ENCODE measurements at places on chromosomes 1 and 21.
A peak's percentile ranks its signal among the peaks of the same experiment; 100 is the strongest.

DNA sequence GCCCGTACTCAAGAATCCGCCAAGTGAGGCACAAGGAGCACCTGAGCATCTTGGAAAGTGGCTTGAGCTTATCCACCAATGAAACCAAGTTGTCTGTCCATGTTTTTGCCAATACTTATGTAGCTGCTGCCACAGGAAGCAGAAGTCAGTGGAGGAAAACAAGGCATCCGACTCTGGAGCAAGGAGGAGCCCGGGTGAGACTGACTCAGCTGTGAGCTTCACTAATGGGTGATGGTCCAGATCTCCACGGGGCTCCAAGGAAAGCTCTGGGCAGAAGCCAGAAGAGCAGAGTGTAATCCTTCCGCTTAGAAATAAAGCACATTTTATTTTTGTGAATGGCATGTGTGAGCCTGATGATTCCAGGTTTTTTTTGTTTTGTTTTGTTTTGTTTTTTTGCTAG lies 12.3 kb upstream of the SSR2 start:
- no peak for DNase-seq

DNA sequence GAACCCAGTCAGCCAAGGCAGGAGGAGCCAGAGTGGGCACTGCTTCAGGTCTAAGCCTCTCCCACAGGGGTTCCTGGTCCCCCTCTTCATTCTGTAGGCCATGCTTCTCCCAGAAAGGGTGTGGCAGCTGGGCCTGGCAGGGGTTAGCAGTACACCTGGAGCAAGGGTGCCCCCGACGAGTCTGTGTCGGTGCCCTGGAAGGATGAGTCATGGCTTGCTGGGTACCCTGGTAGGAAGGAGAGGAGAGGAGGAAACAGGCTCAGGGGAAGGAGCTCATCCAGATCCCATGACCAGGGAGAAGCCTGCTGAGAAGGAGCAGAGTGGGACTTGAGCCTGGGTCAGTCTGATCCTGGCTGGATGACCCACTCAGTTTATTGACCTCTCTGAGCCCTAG lies 10.3 kb downstream of the KDF1 start:
- DNase-seq, result no peak

DNA sequence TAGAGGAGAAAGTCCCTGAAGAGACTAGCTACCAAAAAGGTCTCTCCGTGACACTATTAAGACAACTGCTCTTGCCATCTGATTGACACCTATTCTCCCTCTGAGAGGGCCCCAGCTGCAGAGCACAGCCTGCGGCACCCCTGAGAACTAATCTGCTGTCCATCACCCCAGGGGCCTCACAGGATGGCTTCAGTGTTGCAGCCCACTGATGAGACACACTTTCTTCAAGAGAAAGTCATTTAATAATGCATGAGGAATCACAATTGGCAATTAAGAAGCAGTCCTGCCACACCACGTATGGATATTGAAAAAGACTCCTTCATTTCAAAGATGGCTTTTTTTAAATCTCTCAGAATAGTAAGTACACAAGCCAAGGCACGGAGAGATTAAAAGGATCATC lies 48.9 kb downstream of the CAPN8 start:
- DNase-seq, result no peak

DNA sequence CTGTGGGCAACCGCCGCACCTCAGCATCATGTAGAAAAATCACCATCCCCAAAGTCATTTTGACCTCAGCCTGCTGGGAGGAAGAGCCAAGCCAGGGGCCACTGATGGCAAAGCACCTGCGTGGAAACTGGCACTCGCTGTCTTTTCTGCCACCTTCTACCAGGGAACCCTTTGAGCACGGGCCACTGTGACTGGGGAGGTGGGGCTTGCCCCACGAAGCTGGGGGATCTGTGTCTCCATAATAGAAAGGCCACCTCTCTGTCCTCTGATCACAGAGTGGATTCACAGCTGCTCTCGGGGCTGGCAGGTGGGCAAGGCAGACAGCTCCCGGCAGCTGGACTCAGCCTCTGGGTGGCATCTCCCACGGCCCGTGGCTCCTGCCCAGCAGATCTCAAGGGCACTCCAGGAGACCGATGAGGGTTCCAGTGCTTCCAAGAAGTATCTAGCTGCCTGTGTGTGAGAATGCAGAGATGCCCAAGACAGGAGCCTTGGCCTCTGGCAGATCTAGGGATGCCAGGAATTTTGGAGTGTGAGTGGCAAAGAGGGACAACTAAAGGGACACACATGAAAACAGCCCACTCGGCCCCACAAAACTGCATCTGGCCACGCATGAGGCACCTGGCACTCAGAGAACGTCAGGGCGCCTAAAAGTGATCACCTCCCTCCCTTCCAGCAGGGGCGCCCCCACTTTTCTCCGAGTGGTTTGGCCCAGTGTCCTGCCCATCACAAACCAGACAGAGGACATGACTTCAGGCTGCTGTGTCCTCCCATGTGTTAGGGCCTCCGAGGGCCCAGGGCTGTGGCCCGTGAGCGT lies 102.6 kb downstream of the PDE9A start:
- no peak for DNase-seq

GRCh38 chr1:25011275-25011674 lies 81.2 kb upstream of the RUNX3 start:
- DNase-seq, result no peak

GRCh38 chr1:4685523-4685865 lies 31.1 kb downstream of the AJAP1 start:
- no peak for DNase-seq

GRCh38 chr1:180503280-180503862 lies 994 bp upstream of the ACBD6 start:
- peak; percentile 62 for DNase-seq

- no peak for DNase-seq
Measured at GRCh38 chr1:235947989-235948388, 81.3 kb upstream of the LYST start.

DNA sequence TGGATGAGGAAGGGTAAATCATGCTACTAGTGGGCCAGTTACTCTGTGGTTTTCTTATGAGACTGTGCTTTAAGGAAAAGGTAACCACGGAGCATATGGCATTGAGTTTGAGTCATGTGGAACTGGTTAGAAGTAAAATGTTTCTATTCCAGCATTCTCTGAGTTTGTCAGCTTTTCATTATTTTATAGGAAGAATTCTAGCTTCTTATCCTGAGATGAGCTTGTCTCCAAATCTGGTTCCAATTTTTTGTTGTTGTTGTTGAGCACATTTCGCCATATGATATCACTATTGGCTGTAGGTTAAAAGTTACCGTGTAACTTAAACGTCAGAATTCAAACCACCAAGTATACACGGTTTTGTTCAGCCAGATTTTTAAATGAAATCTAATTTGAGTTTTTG lies 69.9 kb downstream of the ATF6 start:
- peak; percentile 7 for DNase-seq

GRCh38 chr1:245810181-245810769 lies 655.5 kb downstream of the KIF26B start:
- no peak for DNase-seq

DNA sequence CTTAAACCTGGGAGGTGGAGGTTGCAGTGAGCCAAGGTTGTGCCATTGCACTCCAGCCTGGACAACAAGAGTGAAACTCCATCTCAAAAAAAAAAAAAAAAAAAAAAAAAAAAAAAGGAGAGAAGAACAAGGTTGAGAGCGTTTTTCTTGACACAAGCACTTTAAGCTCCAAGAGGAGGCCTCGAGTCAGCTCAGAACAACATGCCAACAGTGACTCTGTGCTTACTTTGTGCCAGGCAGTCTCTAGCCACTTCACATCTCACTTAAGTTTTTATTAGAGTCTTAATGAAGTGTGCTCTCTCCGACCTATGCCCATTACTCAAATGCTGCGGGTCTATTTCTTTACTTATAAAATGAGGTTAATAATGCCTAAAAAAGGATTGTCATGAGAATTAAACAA lies 13.0 kb downstream of the ATP1A1 start:
- DNase-seq, result no peak

DNA sequence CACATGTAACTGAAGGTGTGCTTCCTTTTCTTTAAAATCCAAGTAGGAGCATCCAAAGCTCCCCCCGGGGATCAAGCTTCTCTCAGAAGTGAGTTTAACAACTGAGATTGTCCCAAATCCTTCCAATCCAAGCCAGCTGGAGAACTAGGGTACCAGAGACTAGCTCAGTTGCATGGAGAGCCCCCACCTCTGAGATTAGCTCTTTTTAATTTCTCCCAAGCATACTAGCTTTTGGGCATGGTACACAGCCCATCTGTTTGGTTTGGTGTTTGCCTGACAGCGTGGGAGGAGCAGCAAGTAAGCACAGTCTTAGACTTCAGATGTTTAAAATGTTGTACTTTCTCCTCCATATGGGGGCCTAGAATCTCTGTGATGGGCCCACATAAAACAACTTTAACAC lies 142.8 kb downstream of the ASTN1 start:
- no peak for DNase-seq

- no peak for DNase-seq
Measured at GRCh38 chr1:206112600-206113301, 4.4 kb downstream of the AVPR1B start.

DNA sequence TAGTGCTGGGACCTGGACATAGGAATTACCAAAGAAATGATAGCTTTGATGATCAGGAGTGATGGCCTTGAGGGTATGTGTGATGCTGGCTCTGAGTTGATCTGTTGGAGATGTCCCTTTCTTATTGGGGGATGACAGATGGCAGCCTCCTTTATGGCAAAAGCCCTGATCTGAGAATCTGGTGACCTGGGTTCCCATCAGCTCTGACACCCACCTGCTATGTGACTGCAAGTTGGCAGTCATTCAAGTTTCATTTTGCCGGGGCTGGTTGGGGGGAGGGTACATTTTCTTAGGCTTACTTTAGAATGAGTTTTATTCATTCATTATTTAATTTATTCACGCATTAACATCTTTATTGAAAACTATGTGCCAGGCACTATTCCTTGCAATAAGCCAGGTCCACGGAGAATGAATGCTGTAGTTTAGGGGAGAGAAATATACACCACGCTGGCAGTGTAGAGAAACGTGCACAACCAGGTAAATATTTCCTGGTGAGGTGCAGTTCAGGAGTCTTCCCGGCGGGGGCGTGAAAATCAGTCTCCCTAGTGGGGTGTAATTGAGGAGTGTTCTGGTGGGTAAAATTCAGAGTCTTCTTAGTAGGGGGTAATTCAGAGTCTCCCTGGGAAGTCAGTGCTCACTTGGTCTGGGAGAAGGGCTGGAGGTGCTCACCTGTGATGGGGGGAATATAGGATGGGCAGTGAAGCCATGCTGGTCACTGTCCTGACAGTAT lies 401.3 kb downstream of the CAMTA1 start:
- no peak for DNase-seq

DNA sequence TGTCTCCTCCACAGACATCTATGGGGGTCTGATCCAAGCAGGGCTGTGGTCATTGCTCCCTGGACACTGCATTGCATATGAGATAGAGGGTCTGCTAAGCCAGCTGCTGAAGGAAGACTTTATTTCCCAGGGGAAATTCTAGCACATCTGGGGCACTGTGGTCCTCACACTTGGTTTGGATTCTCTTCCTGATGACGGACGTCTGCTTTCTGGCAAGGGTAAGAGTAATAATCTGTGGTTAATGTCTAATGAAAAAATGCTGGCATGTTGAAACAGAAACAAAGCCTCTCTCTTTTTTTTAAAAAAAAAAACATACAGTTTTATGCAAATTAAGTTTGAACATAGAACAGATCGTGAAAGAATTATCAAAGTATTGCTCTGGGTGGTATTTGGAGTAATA lies 553.9 kb downstream of the DPYD start:
- no peak for DNase-seq

DNA sequence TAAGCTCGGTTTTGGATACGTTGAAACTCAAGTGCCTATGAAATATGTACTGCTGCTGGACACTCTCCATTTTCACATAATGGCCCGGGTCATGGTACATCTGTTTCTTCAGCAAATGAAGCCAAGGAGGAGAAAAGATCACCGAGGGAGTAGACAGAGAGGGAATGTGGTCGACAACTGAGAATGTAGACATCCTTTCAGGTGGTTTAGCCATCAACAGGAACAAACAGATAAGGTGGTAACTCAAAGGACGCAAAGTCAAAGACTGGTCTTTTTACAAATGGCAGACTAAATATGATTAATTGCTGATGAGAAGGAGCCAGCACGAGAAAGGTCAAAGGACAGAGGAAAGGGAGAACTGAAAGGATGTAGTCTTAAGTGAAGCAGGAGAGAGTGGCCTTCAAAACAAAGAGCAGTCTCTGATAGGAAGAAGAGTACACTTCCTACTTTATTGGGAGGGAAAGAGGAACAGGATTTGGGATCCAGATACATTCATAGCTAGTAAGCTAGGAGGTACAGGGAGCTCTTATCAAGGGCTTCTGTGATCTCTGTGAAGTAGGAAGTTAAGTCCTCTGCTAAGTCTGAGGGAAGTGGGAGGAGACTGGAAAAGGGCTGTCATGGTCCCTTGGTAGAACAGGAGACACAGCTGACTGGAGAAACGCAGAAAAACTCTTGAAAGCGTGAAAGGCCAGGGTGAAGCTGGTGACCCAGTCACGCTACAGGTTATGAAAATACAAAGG lies 28.3 kb downstream of the NUP133 start:
- DNase-seq, result peak; percentile 28

DNA sequence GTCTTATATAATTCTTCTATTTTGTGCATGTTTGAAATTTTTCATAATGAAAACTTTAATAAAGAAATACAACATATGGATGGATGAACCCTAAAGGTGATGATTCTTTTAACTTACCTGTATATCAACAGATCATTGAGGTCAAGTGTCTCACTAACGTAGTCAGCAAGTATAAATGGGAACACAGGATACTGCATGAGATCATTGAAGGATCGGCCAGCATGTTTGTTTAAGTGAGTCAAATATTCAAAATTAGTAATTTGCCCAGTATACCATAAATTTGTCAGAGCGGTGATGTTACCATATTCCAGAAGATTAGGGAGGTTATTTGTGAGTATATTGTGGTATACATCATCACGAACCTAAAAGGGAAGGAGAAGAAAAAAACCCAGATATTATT lies 71.0 kb upstream of the GNG4 start:
- DNase-seq, result no peak

DNA sequence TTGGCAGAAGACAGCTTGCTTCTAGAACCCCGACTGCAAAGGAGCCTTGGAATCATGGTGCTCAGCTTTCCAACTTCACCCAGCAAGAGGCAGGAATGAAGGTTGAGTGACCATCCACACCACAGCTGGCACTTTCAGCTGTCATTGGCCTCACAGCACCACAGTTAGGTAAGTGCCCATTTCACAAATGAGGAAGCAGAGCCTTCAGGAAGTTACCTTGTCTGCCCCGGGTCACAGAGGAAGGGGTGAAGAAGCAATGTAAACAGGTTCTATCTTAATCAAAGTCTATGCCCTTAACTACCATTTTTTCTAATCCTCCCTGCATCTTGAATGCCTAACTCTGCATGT lies 156.0 kb downstream of the GLUL start:
- peak; percentile 30 for DNase-seq

- DNase-seq, result peak; percentile 42
Measured at GRCh38 chr1:225944387-225944786, 3.4 kb upstream of the LEFTY2 start.

DNA sequence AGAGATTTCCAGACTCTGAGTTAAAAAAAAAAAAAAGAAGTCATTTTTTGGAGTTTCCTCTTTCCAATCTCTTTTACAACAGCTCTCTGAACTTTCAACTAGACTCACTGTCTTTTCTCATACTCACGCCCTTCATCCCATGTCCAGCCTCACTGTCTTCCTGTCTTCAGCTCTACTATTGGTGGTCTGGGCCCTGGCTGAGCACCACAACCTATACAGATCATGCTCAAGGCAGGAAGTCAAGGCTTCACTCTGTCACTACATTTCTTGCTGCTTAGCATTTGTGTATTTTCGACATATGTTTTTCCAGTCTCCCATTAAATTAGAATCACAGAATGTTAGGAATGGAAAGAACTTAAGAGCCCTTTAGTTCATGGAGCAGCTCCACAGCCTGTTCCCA lies 106.4 kb upstream of the PPP2R5A start:
- DNase-seq, result no peak

Measured in hematopoietic multipotent progenitor cell treated with erythropoietin and hydrocortisone succinate and interleukin-3 and kit ligand, for 4 days (in vitro differentiated cells).